CD4-positive, alpha-beta T cell treated with Interleukin-2 at 100 ng/mL for 4 hours (primary cell): ENCODE measurements at places on chromosomes 12 and 14.

DNA sequence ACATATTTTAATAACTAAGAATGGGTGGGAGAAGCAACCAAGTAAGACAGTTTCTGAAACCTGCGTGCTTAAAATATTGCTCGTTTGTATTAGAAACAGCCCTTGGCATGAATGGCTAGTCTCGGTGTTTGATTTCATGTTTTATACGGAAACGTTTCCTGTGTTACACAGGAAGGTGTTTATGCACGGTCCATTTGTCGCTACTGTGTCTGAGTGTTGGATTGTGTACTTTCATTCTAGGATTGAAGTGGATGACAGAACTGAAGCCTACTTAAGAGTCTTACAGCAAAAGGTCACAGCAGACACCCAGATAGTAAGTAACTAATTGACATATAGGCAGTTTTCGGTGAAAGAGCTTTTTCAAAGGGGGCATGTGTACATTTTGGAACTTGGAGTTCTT lies 19.6 kb downstream of the PIWIL1 start:
- no peak for DNase-seq

DNA sequence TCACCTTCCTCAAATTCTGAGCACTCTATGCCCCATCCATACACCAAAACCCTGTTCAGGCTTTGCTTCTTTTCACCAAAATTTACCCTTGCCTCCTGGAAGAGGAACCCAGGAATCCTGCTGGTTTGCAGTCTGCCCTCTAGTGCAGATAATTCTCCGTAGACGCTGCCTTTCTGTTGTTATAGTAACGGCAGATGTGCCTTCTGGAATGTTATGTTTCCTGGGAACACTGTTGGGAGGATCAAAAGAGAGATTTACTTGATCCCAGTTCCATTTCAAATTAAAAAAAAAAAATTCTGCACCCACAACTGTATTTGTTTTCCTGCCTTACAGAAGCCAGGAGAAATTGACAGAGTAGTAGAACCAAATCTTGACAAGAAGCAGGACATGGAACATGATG lies 104.2 kb upstream of the RMST start:
- DNase-seq: no peak

DNA sequence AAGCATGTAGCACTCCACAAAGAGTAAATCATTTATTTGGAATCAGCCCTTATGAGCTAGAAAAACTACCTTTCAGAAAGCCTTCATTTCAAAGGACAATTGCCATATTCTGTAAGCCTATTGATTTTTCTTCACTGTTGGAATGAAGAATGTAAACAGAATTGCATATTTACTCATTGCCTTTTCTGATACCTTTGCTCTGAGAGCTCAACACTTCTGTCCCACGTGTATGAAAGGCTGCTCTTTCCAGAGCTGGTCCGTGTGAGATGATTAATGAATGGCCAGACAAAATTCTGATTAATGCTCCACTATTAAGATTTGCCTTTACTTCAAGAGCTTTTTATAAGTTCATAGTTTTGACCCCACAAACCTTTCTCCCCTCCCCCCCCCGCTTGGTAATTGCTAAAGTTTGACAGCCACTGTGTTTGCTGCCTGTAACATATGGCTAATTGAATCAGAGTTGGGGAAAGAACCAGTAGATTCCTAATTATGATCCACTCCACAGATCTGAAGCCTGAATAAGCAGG lies 63.0 kb upstream of the PLEKHA5 start:
- DNase-seq: no peak

DNA sequence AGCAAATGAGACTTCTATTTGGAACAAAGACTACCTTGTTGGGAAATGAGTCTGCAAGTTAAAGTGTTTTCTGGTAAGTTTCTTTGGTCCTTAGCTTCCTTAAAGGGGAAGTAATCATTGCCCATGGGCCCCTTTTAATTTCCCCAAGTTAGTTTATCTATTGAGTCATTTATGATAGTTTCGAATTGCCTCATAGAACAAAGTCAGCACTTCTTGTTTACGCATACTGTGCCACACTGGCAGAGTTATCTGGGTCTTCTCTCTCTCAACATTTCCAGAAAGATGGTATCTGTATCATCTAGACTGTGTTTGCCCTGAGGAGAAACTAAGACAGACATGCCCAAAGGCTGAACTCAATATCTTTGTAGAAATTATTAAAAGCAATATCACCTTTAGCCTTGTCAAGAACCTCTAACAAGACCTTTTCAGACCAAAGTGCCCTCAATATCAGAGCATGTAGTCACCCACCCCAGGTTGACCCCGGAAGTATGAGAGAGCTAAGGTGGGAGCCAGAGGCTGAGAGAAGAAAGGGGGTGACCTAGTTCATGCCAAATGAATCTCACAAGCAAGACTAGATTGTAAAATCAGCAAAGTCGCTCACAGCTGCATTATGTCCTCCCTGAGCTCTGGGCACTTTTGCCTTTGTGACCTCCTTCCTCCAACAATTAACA lies 40.0 kb downstream of the GPR65 start:
- DNase-seq: no peak

DNA sequence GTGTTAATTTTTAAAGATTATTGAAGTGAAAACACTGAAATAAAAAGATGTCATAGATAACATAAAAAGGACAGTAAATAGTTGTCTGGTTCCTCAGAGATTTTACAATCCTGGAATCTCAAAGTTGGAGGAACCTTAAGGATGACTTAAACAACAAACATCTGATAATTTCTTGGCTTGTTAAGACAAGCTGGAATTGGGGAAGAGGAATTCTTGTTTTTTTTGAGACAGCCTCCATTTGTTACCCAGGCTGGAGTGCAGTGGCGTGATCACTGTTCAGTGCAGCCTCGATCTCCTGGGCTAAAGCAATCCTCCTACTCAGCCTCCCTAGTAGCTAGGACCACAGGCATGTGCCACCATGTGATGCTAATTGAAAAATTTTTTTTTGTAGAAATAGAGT lies 2.3 kb downstream of the ZNF410 start:
- DNase-seq: no peak

DNA sequence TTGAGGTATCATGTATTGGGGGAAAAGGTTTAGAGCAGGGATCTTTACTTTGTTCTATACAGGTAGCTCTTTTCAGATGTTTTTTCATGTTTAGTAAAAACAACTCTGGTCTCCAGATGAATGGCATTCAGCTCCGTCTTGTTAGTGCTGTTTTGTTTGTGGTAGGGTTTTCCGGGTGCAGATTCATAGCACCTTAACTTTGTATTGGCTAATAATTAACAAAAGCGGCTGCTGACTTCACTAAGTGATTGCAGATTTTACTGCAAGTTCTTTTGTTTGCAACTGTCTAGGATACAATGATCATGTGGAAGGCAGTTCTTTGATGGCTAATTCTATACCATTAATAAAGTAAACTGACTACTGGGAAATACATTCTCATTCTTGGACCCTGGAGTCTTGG lies 32.2 kb upstream of the BHLHE41 start:
- DNase-seq: no peak

DNA sequence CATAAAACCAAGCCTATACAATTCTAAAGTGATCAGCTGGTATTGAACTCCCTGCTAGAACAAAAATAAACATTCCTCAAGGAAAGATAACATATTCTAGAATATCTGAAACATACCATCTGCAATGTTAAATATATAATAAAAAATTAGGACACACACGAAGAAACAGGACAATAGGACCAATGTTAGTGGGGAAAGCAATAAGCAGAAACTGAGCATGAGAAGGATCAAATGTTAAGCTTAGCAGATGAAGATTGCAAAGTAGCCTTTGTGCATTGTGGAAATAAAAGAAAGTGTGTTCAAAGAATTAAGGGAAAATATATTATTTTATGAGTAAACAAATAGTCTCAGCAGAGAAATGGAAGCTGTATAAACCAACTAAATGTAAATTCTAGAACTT lies 180.8 kb downstream of the EPS8 start:
- DNase-seq: no peak

- no peak for DNase-seq
These were observed 280.0 kb downstream of the DPF3 start for GRCh38 chr14:72613975-72614319.

GRCh38 chr12:76674669-76675315 lies 89.1 kb upstream of the ZDHHC17 start:
- DNase-seq: no peak

DNA sequence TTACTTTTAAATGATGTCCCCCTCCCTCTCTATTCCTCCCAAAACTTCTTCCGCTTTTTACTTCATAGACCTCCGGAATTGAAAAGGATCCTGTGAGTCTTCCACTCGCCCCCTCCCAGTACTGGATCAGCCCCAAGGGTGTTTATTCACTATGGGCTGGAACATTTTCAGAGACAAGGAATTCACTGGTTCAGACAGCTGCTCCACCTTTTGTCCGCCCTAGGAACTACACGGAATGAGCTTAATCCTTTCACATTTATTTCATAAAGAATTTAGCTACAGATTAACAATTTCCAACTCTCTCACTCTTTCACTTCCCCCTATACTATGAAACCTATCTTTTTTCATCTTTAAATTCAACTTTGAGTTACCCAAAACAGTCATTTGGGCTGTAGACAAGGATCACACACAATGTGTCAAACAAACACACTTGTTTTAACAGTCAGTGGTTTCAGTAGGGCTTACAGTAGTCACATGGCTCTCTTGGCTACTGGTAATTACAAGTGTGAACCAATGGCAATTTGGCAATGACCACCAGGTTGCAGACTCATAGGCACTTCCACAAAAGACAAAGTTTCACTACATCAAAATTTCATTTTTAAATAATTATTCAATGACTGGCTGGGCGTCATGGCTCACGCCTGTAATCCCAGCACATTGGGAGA lies 20.6 kb downstream of the CNIH1 start:
- peak; percentile 14 for DNase-seq

- no peak for DNase-seq
These were observed 34.0 kb downstream of the PLEKHD1 start for GRCh38 chr14:69518289-69519101.

DNA sequence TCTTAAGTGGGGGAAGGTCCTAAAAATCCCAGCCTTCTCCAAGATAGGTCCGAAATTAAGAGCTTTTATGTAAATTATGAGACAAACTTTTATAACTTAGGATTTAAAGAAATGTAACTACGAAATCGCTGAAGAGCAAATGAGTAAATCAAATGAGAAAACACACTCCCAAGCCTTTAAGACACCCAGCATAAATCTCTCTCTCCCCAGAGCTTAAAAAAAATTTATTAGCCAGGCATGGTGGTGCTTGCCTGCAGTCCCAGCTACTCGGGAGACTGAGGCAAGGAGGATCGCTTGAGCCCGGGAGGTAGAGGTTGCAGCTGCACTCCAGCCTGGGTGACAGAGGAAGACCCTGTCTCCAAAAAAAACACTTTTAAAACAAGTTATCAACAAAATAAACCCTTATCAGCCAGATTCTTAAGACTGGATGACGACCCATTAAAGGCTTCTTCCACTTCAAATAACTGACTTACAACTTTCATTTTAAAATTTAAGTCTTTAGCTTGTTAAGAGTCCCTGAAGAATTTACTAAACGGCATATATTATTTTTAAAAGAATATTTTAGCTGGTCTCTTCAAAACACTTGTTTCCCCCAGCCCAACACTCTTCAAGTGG lies 3.2 kb downstream of the PTGES3 start:
- DNase-seq: no peak

- no peak for DNase-seq
These were observed 707 bp downstream of the G2E3 start for GRCh38 chr14:30559638-30560091.

DNA sequence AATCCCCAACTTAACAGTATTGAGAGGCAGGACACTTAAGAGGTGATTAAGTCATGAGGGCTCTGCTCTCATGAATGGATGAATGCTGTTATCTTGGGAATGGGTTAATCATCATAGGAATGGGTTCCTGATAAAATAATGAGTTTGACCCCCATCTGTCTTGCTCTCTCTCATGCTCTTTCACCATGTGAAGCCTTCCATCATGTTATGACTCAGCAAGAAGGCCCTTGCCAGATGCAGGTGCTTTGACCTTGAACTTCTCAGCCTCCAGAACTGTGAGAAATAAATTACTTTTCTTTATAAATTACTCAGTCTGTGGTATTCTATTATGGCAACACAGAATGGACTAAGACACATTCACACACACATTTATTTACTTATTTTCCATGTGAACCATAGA lies 89.0 kb upstream of the PPM1H start:
- no peak for DNase-seq

DNA sequence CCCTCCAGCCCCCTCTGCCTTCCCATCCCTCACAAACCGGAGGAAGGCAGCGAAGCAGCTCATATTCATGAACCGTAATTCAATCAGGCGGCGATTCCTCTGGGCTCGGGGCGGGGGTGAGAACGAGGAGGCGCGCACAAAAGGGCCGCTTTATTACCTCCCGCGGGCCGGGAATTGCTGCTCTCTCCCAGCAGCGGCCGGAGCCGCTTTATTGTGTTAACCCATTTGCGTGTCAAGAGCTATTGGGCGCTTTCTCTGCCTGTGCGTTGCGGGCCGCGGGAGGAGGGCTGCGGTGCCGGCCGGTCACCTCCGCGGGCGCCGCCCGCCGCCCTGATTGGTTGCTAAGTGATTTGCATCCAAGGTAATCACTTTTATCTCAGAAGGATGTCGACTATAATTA lies 4.8 kb downstream of the FAM222A start:
- no peak for DNase-seq

- DNase-seq: no peak
These were observed 77.6 kb upstream of the DACT1 start for GRCh38 chr14:58560208-58560607.

- DNase-seq: no peak
These were observed 48.1 kb upstream of the BICDL1 start for GRCh38 chr12:119940897-119941296.

GRCh38 chr14:90991690-90992443 lies 68.6 kb downstream of the RPS6KA5 start:
- no peak for DNase-seq

- peak; percentile 24 for DNase-seq
These were observed 790 bp downstream of the NEDD1 start for GRCh38 chr12:96907671-96908422.

DNA sequence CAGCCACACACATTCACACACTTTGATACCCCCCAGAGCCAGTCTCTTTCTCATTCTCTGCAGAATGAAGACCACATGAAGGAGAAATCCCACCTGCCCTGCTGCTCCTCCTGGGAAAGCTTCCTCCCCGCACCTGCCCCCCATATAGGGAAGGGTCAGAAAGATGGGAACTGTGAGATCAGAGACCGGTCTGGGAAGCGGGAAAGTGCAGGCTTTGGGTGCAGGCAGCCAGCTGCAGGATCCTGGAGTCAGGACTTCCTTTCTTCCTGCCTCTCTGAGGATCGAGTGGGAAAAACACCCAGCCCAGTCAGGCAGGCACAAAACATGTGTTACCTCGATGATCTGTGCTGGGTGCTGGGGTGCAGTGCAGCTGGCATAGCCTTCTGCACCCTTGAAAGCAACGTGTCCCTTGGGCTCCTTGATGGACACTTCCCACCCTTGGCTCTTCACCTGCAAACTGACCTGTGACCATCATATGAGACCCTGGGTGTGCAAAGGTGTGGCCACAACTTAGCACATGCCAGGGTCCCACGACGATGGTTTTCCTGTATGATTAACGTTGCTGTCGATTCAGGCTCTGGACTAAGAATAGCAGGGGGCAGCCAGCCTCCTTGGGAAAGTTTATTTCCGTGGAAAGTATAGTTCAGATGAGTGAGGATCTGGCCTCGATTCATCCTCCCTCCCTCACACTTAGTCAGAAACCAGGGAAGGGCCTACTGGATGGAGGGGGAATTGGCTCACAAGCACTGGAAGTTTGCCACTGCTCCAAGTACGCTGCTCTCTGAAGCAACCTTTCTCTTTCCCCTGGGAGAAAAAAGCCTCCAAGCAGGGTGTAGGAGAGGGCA lies 105.4 kb upstream of the MED13L start:
- DNase-seq: no peak
